Type B pancreatic cell (in vitro differentiated cells): ENCODE measurements at places on chromosomes 16 and 17.

DNA sequence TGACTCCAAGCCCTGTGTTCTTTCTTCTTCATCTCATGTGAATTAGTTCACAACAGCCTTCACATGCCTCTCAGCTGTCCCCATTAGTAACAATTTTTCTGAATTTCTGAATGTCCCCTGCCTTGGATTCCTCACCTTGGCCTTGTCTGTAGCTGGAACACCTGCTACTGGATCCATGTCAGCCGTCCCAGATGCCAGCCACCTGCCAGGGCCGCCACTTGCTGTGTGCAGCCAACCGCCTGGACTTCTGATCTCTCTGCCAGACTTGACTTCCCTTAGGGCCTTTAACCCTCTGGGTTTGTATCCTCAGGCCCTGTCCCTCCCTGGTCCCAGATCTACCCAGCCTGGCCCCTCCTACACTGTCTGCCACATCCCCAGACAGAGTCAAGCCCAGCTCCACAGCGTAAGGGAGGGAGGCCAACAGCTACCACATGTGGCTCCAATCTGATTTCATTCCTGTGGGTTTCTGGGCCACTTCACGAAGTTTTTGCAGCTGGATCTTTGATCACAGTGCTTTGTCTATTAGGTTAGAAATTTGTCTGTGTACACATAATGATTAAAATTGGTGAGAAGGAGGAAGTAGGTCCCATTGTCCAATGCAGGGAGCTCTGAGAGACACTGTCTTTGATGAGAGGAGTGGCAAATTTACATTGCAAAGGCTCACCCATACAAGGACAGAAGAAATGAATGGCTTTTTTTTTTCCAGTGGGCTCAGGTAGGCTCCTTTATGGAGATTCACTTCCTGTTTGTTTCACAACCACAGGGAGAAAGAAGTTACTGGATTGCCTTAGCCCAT, 15.3 kb downstream of the MPP2 start:
- no peak for DNase-seq

DNA sequence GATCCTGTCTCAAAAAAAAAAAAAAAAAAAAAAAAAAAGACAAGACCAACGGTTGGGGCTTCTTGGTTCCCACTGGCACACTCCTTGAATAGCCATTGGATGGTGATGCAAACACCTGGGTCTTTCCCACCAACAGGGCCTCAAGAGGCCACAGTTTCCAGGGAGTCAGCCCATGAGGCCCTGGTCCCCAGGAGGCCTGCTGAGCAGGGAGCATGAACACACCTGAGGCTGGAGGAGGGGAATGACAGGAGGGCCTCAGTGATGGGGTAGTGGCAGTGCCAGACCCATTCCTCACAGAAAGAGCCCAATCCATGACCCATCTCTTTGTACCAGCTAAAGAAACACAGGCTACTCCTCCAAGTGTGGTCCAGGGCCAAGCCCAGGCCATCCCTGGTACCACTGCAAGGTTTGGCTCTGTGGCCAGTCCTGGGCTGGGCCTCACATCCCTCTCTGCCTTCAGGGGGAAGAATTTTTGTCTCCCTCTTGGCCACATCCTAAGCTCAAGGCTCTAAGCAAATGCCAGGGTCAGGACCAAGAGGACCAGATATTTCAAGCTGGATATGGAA, 13.9 kb downstream of the ARL2BP start:
- DNase-seq, result no peak

DNA sequence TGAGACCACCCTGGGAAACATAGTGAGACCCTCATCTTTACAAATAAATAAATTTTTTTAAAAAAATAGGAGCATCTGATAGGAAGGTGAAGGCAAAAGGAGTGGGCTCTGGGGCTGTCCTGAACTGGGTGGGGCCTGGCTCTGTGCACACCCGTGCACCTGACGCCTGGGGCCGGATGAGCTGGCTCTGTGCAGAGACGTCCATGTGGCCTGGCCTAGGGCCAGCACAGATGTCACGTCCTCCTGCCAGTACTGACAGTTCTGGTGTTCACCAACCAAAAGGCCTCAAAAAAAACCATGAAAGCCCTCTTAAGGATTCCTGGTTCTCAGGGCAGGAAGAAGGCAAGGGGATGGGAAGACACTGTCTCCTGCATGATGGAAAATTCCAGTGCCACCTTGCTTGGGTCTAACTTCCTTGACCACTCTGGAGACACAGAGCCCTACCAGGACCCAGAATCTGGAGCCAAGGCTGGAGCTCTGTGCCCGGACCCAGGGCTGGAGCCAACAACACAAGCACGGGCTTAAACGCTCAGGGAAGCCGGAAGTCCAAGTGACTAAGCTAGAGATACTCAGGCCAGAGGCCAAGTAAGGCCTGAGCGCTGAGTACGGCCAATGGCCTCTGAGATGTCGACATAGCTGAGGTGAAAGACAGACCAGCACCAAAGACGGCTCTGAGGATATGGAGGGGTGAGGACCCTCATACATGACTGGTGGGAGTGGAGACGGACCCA, 32.9 kb downstream of the COPRS start:
- no peak for DNase-seq

GRCh38 chr17:60153606-60154390, 4.0 kb downstream of the CA4 start:
- DNase-seq, result no peak

GRCh38 chr17:30091121-30091670, 25.4 kb upstream of the NSRP1 start:
- no peak for DNase-seq

DNA sequence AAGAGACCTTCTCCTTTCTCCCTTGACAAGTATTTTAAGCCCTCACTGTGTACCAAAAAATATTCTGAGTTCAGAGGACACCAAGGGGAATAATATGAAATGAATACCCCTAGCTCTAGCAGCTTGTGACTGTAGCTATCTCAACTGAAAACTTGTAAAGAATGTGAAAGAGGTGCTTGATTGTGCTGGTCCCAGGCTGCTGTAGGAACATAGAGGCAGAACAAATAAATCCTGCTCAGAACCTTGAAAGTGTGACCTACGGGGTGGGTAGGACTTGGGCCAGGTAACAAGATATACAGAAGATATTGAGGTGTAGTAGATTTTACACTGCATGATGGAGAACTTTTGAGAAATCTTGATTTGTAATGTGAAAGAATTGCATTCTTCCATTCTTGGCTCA, 606.8 kb downstream of the TOX3 start:
- DNase-seq, result no peak

DNA sequence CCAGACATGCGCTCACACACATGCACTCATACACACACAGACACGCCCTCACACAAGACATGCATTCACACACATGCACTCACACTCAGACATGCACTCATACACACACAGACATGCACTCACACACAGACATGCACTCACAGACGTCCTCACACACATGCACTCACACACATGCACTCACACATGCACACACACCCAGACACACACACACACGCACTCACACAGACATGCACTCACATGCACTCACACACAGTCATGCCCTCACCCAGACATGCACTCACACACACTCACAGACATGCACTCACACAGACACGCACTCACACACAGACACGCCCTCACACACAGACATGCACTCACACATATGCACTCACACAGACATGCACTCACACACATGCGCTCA, 2.1 kb upstream of the ZNF469 start:
- DNase-seq, result no peak

DNA sequence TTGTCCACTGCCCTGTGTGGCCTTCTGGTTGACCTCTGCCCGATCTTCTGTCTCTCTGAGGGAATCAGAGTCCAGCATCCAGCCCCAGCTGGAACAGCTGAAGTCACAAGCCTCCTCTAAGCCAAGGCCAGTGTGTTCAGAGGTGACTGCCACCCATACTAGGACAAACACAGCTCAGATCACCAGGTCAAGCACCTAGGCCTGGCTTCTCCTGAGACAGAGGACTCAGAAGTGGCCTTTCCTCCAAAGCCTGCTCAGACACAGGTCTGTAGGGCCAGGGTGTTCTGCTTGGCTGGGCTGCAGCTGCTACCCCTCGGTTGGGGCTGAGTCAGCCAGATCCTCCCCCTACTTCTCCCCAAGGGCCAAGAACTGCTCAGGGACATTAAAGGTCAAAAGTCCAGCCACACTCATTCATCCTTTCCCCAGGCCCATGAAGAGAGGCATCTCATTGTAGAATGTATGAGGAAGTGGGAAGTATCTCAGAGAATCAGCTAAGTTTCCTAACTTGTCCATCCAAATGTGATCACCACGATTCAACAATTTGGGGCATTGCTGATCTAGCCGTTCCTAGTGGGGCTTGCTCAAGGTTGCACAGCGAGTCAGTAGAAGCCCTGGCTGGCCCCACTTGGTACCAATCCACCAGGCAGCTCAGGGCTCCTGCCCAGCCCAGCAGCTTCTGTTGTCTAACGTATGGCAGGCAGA, 7.6 kb downstream of the SLC46A1 start:
- no peak for DNase-seq

DNA sequence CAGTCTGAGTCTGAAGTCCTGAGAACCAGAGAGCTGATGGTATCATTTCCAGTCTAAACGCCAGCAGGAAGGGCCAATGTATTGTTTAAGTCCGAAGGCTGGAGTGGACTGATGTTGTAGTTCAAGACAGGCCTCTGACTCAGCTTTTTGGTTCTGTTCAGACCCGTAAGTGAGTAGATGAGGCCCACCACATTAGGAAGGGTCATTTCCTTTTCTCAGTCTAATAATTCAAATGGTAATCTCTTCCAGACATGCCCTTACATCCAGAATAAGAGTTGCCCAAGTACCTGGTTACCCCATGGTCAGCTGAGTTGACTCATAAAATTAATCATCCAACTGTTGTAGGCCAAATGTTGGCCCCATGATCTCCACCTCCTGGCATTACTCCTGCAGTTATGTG, 442.6 kb upstream of the HSBP1 start:
- no peak for DNase-seq

GRCh38 chr16:31421587-31421986, 6.6 kb downstream of the COX6A2 start:
- DNase-seq, result no peak

DNA sequence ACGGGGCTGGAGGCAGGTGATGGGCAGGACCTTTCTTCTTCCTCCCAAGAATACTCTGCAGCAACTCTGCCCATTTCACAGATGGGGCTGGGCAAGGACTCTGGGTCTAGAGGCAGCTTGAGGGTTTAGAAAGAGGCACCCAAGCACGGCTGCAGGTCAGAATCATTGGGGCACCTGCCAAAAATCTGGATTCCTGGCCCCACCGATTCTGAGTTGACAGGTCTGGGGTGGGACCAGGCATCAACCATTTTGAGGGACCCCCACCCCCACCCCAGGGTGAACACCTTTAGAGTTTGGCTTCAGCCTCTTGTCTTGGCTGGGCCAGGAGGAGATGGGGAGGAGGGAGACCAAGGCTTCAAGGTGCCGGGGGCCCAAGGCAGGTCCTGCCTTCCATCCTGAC, 5.3 kb downstream of the SPPL2C start:
- no peak for DNase-seq

DNA sequence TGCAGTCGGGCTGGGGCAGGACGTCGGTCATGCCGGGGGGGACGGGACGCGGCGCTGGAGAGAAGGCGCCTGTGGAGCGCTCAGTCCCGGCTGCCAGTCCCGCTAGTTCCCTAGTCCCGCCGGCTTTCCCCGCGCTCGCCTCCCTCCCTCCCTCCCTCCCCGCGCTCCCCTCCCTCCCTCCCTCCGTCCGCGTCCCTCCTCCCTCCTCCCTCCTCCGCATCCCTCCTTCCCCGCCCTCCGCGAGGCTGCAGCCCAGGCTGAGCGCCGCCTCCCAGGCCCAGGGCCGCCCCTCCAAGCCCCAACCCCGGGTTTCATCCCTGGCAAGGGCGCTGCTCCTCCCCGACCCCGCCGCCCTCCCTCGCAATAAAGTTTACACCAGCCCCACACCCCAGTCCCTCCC, 34.8 kb downstream of the TIMM22 start:
- no peak for DNase-seq

- DNase-seq, result no peak
These were observed 2.2 kb downstream of the CYTH1 start for GRCh38 chr17:78779850-78780249.

- DNase-seq, result no peak
These were observed 27.4 kb downstream of the BCO1 start for GRCh38 chr16:81265658-81266451.

GRCh38 chr16:10929853-10930754, 12.2 kb downstream of the DEXI start:
- no peak for DNase-seq

DNA sequence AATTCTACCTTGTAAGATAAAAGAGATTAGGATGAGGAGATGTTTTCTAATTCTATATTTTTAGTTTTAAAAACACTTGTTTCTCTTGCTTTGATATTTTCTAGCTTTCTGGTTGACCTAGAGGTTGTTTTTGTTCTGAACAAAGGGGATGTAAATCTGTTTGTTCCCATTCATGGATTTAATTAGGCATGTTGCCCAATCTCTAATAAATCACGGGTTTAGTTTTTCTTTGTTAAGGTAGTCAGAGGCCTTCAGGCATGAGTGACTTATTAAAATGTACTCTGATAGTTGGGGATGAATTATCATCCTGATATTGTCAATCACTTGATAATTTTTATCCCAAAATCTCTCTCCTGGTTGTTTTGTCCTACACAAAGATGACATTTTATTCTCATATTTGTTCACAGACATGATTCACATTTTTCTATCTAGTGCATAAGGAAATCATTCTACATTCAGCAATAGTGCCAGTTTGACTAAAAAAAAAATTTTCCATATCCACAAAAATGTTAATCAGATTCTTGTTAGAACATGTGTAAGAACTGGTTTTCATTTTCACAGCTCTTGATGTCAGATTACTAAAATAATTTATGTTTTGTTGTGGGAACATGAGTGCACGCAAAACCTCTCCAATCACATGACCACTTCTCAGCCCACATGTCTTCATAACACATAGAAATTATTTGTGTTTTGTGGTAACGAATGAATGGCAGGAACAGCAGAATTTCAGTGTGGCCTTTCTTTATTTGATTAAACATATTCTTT, 95.7 kb upstream of the AKTIP start:
- DNase-seq, result no peak
